Hepatocyte (in vitro differentiated cells): ENCODE measurements at places on chromosomes 7 and 10.

GRCh38 chr10:117132751-117133231 is 5.3 kb downstream of the VAX1 start:
- no peak overlapping the region for H3K27ac ChIP-seq
- no peak for DNase-seq
- H3K4me1 ChIP-seq = peaks cover 40% of the 10 kb centered on the region
- H3K4me3 ChIP-seq = no peak overlapping the region
- H3K36me3 ChIP-seq = no peaks in the 10 kb centered on the region

DNA sequence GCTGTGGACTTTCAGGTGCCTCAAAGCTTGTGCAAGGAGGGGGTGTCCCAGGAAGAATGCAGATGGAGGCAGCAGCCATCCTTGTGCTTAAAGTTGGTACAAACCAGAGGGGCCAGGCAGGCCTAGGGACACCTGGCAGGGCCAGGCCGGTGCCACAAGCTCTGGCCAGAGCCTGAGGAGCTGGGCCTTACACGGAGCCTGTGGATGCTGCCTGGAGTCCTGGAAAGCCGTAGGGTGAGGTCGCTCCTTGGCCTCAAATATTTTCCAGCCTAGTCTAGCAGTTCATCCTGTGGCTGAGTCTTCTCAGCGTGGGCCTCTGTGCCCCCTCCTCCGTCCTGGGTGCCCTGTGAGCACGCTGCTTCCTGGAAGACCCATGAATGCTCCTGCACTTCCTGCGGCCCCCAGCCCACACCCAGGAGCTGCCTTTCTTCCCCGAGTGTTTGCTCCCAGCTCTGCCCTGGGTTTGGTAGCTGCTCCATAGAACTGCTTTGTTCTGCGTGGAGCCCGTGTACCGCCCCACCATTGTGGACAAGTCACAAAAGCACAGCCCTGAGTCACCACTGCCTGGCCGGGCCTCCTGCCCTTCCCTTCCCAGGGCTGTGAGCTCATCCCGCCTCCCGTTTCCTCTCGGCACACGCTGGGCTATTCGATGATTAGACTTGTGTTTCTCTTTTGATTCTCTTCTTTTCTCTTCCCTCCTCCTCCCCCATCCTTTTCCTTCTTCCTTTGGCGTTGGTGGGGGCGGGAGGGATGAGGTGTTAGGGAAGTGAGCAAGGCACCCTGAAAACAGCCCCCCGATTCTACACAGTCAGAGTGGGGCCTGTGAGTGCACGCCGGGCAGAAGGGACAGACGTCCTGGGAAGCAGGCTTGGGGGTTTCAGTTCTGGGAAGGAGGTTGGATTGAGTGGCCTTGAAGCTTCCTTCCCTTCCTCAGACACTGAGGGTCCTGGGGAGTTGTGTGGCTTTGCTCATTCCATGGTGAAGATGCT is 73.2 kb upstream of the SHH start:
- H3K27me3 ChIP-seq = no peaks in the 10 kb centered on the region
- no peak overlapping the region for H3K27ac ChIP-seq
- no peaks in the 10 kb centered on the region for H3K36me3 ChIP-seq
- no peak overlapping the region for H3K4me3 ChIP-seq
- H3K4me1 ChIP-seq = no peaks in the 10 kb centered on the region

GRCh38 chr10:8811201-8811600 is 756.7 kb downstream of the GATA3 start:
- no peak overlapping the region for H3K27ac ChIP-seq
- no peaks in the 10 kb centered on the region for H3K4me1 ChIP-seq
- no peaks in the 10 kb centered on the region for H3K36me3 ChIP-seq
- no peak for DNase-seq
- H3K27me3 ChIP-seq = no peaks in the 10 kb centered on the region
- H3K4me3 ChIP-seq = no peak overlapping the region

DNA sequence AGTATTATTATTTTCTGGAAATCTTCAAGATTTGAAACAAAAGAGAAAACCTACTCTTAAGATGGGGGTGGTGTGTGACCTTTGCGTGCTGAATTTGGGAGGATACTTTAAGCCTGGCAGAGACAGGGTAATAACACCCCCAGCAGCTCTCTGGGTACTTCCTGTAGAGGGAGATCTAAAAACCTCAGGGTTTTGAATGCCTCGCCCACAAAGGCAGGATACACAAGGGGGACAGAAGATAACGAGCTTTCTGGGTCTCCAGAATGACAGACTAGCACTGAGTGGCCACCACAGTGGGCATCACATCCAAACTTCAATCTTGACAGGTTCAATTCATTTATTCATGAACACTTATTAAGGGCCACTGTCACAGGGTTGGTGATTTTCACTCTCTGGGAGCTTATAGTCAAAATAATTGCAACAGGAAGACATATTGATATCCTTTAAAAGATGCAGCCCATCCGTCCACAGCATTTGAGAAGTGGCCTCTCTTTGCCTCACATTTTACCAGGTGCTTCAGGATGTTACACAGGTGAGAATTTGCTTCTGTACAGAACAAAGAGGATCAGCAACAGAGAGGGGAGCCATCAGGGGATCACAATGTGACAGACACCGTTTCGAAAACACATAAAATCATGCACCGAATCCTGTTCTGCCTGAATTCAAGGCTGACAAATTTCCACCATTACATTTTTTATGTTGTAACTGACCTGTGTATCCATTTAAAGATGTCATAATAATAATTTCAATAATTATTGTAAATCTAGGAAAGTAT is 14.3 kb downstream of the CPA1 start:
- H3K27me3 ChIP-seq = no peaks in the 10 kb centered on the region
- H3K4me3 ChIP-seq = no peak overlapping the region
- H3K36me3 ChIP-seq = no peaks in the 10 kb centered on the region
- no peak for DNase-seq

DNA sequence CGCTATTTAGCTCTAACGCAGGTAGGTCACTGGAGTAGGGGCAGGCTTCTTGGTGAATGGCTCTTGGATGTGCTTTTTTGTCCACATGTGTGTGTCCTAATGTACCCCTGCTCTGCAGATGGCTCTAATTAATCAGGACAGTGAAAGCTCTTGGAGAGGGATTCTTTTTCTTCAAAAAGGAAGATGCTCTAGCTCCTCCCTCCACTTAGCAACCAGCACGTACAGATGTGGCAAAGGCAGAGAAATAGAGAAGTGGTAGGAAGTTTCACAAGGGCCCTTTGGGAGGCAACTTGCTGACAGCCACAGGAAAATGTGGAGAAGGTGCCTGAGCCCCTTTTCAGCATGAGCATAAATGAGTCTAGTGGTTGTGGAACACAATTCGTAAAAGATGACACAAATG is 221.7 kb downstream of the PLXNA4 start:
- H3K4me1 ChIP-seq = peaks cover 25% of the 10 kb centered on the region
- no peak overlapping the region for H3K4me3 ChIP-seq
- no peaks in the 10 kb centered on the region for H3K36me3 ChIP-seq
- DNase-seq = no peak

GRCh38 chr10:132044803-132045202 is 20.9 kb upstream of the JAKMIP3 start:
- no peaks in the 10 kb centered on the region for H3K36me3 ChIP-seq
- H3K27ac ChIP-seq = no peak overlapping the region
- no peaks in the 10 kb centered on the region for H3K4me1 ChIP-seq
- no peak for DNase-seq
- H3K27me3 ChIP-seq = peaks cover 34% of the 10 kb centered on the region

DNA sequence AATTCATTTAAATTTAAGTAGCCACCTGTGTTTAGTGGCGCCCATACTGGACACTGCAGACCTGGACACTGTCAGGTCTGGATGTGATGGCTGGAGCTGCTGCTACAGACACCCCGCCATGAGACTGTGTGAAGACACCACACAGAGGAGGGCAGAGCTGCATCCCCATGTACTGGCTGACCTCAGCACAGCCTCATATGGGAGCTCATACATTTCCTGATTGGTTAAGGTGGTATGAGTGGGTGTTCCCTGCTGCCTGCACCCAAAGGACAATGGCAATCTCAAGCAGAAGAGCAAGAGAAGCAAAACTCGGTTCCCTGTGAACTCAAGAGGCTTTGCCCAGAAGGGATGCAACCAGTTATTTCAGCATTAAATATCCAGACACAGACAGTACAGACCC is 60.0 kb downstream of the DLG5 start:
- no peak for DNase-seq
- H3K27ac ChIP-seq = no peak overlapping the region
- peaks cover 10% of the 10 kb centered on the region for H3K4me1 ChIP-seq
- no peaks in the 10 kb centered on the region for H3K27me3 ChIP-seq

DNA sequence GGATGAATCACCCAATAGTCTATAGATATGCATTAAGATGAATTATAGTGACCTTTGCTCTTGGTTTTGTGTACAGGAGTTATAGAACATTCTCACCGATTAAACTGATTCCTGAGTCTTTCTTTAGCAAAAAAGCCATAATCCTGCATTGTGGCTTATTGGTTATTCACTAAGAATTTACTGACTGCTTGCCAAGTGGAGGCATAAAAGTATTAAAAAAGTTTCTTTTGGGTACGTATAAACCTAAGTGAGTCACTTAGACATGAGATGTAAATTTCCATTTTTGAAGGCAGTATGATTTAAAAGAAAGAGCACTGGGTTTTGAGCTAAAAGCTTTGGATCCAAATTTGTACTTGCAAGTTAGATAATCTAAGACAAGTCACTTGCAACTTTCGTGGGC is 100.7 kb downstream of the CDK6 start:
- no peak overlapping the region for H3K4me3 ChIP-seq
- no peaks in the 10 kb centered on the region for H3K27me3 ChIP-seq
- no peak for DNase-seq

GRCh38 chr7:50405221-50405620 is 44.9 kb downstream of the FIGNL1 start:
- H3K36me3 ChIP-seq = no peaks in the 10 kb centered on the region
- peaks cover 11% of the 10 kb centered on the region for H3K27me3 ChIP-seq
- H3K27ac ChIP-seq = no peak overlapping the region
- H3K4me3 ChIP-seq = no peak overlapping the region

DNA sequence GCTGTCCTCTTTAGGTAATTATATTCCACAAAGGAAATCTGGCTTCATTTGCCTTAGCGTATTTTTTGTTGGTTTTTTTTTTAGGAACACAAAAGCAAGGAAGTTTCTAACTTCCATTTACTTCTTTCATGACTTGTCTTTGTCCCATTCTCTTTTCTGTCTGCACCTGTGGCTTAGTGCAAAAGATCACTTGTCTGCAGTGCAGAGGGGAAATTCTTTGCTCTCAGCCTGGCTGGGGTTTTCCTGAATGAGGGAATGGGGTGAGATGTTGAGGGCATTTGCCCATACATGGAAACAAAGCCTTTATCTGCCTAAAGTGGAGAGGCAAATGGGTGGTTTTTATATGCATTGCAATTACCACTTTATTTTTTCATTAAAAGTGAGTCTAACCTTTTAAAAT is 361.1 kb upstream of the IGFBP3 start:
- H3K4me3 ChIP-seq = no peak overlapping the region
- H3K27ac ChIP-seq = no peak overlapping the region
- H3K4me1 ChIP-seq = no peaks in the 10 kb centered on the region
- H3K36me3 ChIP-seq = no peaks in the 10 kb centered on the region
- DNase-seq = no peak

GRCh38 chr7:112076324-112076723 is 129.9 kb downstream of the DOCK4 start:
- no peaks in the 10 kb centered on the region for H3K4me1 ChIP-seq
- no peaks in the 10 kb centered on the region for H3K27me3 ChIP-seq
- H3K36me3 ChIP-seq = no peaks in the 10 kb centered on the region
- H3K27ac ChIP-seq = no peak overlapping the region
- DNase-seq = no peak
- H3K4me3 ChIP-seq = no peak overlapping the region

GRCh38 chr10:130757271-130757670 is 554.2 kb downstream of the TCERG1L start:
- no peaks in the 10 kb centered on the region for H3K4me1 ChIP-seq
- H3K4me3 ChIP-seq = no peak overlapping the region
- no peaks in the 10 kb centered on the region for H3K36me3 ChIP-seq
- H3K27me3 ChIP-seq = no peaks in the 10 kb centered on the region
- H3K27ac ChIP-seq = no peak overlapping the region

DNA sequence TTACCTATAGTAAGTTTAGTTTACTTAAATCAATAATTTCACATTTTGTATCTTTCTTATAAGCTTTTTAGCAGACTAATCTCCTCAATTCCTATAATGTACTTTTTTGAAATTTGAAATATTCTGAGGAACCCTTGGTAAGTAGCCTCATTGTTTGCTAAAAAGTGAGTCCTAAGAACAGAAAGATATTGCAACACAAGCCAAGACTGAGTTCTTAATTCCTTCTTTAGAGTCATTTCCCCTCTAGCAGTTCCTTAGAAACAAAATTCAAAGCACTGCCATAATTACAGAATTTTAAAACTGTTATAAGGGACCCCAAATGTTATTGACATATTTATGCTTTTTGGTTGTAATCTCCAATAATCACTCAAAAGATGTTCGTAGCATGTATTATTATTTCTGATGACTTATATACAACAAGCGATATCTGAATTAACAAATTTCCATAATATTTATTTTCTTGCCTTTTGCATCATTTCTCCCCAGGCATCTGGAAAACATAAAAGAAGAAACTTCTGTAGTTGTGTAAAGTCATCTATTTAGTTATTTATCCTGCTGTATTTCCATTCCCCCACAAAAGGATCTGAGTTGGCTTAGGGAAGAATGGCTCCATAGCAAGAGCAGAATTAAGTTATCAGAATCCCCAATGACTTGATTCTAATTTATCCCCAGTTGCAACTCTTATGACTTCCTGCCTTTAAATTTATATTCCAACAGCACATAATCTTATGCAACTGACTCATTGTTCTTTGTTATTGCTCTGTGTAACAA is 67.8 kb downstream of the TMEM26 start:
- no peaks in the 10 kb centered on the region for H3K4me1 ChIP-seq
- H3K27me3 ChIP-seq = no peaks in the 10 kb centered on the region
- H3K4me3 ChIP-seq = no peak overlapping the region
- DNase-seq = no peak
- no peaks in the 10 kb centered on the region for H3K36me3 ChIP-seq

GRCh38 chr7:12635830-12636229 is 51.6 kb upstream of the ARL4A start:
- H3K27ac ChIP-seq = no peak overlapping the region
- H3K36me3 ChIP-seq = no peaks in the 10 kb centered on the region
- no peaks in the 10 kb centered on the region for H3K27me3 ChIP-seq
- no peak for DNase-seq
- no peak overlapping the region for H3K4me3 ChIP-seq

- no peaks in the 10 kb centered on the region for H3K27me3 ChIP-seq
- peaks cover 16% of the 10 kb centered on the region for H3K4me1 ChIP-seq
- H3K27ac ChIP-seq = no peak overlapping the region
- no peak overlapping the region for H3K4me3 ChIP-seq
Measured at GRCh38 chr10:62234077-62234605, 34.5 kb downstream of the RTKN2 start.

DNA sequence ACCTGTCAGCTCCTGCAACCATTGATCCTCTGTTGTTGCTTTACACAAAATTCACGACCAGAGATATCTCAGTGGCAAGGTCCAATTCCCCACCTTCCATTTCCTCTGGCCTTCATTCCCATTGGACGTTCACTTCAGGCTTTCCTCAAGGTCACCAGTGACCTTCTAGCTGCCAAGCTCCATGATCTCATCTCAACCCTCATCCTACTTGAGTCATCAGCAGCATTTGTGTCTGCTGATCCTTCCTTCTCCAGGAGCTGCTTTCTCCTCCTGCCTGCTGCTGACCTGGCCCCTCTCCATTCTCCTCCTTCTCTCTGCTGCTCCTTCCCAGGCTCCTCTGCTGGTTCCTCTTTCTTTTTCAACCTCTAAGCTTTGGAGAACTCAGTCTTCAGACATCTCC is 66.2 kb upstream of the C10orf90 start:
- peak; percentile 11 for DNase-seq
- H3K27me3 ChIP-seq = no peaks in the 10 kb centered on the region
- H3K36me3 ChIP-seq = no peaks in the 10 kb centered on the region
